ENCODE measurements at places on chromosomes 6 and 20. TPM values are rescaled to one million over a fixed set of nuclear protein-coding genes. Genes with fewer than 3 reads are reported as not detected.

- H3K4me3 ChIP-seq: no peak overlapping the region
- no peaks in the 10 kb centered on the region for H3K27me3 ChIP-seq
- no peaks in the 10 kb centered on the region for H3K36me3 ChIP-seq
- no peak for DNase-seq
- H3K27ac ChIP-seq: no peak overlapping the region
Observed at GRCh38 chr6:148845464-148845863, 98.6 kb downstream of the UST start.

DNA sequence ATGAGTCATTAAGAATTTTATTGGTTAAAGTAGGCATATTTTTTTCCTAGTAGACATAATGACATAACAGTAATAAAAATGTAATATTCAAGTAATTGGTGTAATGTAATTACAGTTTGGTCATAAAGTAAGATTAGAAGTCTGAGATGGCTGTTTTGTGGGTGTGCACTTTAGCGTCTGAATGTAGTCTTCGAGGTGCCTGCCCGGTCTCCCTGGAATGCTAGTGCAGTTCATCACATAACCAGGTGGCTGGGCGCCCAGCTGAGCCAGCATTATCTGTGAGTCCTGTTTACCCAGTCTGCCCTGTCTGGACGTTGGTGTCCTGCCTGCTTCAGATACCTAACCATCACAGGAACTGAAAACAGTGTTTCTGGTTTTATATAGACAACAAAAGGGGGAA, 419.1 kb downstream of the CDC5L start:
- no peak overlapping the region for H3K4me3 ChIP-seq
- no peak overlapping the region for H3K27ac ChIP-seq
- H3K36me3 ChIP-seq: no peaks in the 10 kb centered on the region
- H3K4me1 ChIP-seq: peaks cover 14% of the 10 kb centered on the region

- H3K4me3 ChIP-seq: no peak overlapping the region
- peaks cover 16% of the 10 kb centered on the region for H3K4me1 ChIP-seq
- peaks cover 7% of the 10 kb centered on the region for H3K27me3 ChIP-seq
- no peak overlapping the region for H3K27ac ChIP-seq
- H3K36me3 ChIP-seq: no peaks in the 10 kb centered on the region
Observed at GRCh38 chr6:6565069-6565468, 23.5 kb upstream of the LY86 start.

The CNR1 gene
- total RNA-seq: not detected

- H3K27me3 ChIP-seq: no peaks in the 10 kb centered on the region
- no peak for DNase-seq
- peaks cover 2% of the 10 kb centered on the region for H3K4me1 ChIP-seq
- H3K36me3 ChIP-seq: no peaks in the 10 kb centered on the region
Observed at GRCh38 chr6:129508477-129509145, 201.4 kb downstream of the ARHGAP18 start.

DNA sequence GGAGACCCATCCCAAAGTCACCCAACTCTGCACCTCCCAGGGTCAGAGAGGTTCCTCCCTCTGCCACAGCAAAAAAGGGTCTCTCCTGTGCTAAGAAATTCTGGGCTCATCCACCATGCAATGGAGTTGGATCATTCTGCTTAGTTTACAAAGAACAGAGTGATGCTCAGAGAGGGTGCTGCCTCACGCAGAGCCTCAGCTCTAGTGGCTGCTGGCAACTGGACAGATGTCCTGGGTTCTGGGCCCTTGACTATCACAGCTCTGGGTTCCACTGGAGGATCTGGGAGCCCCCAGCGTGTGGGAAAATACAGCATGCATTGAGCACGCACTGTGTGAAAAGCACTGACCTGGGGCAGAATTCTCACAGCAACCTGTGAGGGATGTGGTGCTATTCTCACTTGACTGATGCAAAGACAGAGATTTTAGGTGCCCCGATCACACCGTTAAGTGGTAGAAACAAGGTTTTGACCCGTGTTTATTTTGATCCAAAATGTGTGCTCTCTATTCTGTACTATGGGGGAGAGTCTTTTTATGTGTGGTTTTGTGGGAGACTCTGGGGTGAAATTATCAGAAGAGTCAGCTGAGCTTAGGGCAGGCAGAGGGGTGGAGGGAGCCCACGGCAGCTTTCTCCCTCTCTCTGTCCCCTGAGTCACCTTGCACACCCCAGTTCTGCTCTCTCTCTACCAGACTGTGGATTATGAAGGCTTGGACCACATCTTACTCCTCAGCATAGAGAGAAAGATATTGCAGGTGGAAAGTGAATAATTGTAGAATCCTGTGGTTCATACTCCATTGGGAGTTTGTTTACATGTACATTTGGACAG, 19.9 kb downstream of the TREML4 start:
- no peaks in the 10 kb centered on the region for H3K36me3 ChIP-seq
- no peak for DNase-seq
- H3K4me3 ChIP-seq: no peak overlapping the region
- peaks cover 4% of the 10 kb centered on the region for H3K27me3 ChIP-seq

Measured in activated CD4-positive, alpha-beta memory T cell treated with anti-CD3 and anti-CD28 coated beads for 36 hours (primary cell).